Activated CD4-positive, alpha-beta T cell treated with anti-CD3 and anti-CD28 coated beads, Interleukin-2, amount 50 U/mL, for 16 hours (primary cell): ENCODE measurements at places on chromosomes 11 and 22.

- DNase-seq = no peak
These were observed 365 bp downstream of the MGAT3 start for GRCh38 chr22:39457198-39457555.

- DNase-seq = no peak
These were observed 51.3 kb upstream of the NNMT start for GRCh38 chr11:114244726-114245394.

DNA sequence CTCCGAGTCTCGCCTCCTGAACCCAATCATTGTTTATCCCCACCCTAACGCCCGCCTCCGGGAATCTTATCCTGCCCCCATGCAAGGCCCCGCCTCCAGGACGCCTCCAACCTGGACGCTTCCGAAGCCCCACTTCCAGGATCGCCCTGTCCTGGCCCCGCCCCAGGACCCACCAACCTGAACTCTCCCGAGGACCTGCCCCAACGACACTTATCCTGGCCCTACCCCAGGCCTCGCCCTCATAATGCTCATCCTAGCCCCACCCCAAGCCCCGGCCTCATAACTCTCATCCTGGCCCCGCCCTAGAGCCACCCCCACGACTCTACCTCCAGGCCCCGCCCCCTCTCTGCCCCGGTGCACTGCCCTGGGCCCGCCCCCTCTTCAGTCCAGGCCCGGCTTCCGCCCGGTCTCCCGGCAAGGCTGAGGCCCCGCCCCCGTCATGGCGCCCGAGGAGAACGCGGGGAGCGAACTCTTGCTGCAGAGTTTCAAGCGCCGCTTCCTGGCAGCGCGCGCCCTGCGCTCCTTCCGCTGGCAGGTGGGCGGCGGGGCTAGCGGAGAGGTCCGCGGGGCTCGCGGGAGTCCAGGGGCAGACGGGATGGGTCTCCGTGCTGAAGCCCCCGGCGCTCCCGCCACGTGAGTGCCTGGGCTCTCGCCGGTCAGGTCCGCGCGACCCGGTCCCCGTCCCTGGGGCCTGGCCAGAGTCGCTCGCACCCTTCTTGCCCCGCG is 45.7 kb upstream of the DEFB108B start:
- peak; percentile 87 for DNase-seq

DNA sequence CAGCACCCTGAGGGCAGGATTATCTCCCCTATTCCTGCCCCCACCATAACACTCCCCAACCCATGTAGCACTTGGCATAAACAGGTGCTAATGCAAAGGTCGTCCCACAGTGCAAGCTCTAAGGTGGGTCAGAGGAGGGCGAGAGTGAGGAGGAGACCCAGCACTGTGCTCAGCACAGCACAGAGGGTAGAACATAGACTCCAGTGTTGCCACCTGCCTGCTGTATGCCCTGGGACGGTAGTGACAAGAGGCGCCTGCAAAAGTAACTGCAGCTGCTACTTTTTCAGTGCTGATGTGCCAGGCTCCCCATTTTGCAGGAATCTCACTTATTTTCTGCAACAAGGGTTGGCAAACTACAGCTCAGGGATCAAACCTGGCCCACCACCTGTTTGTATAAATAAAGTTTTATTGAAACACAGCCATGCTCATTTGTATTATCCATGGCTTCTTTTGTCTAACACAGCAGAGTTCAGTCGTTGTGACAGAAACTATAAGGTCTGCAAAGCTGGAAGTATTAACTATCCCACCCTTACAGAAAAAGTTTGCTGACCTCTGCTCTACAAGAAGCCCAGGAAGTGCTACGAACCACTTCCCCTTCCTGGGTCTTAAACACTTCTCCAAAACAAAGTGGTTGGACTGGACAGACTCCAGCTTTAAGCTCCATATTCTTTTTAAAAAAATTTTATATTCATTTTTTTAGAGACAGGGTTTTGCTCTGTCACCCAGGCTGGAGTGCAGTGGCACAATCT is 16.9 kb upstream of the CDC42BPG start:
- DNase-seq = peak; percentile 40

DNA sequence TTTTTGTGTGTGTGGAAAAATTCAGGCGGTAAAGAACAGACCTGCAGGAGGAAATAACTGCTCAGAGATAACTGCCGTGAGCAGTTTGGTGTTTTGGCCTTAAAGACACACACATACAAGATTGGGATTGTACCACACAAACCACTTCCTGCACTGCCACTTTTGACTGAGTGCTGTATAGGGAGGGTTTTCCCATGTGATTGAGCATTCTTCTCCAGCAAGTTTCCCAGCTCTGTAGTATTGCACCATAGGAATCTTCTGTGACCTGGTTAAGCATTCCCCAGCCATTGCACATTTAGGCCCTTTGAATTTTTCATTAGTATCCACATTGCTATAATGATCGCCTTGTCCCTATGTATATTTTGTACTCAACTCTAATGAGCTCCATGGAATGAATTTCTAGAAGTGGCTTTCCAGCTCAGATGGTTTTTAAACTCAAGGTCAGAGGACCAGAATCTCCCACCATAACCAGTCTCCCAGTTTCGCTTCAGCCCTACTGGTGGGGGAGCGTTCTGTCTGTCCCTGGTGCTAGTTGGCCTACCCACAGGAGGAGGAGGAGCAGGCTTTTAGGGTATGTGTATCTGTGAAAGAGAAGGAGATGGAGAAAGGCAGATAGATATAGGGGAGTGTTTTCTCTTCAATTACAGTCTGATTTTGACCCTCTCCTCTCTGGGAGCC is 9.3 kb downstream of the CD82 start:
- DNase-seq = peak; percentile 77

GRCh38 chr22:48100685-48101417 is 1338.4 kb downstream of the TBC1D22A start:
- no peak for DNase-seq
